ENCODE measurements at places on chromosomes 6 and 20.

DNA sequence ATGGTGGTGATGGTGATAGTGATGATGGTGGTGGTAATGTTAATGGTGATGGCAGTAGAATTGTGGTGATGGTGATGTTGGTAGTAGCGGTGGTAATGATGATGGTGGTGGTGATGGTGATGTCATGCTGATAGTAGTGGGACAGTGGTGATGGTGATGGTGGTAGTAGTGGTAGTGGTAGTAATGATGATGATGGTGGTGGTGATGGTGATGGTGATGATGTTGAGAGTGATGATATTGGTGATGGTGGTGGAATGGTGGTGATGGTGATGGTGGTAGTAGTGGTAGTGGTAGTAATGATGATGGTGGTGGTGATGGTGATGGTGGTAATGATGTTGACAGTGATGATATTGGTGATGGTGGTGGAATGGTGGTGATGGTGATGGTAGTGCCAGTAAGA is 128.8 kb downstream of the LPA start:
- DNase-seq: no peak

DNA sequence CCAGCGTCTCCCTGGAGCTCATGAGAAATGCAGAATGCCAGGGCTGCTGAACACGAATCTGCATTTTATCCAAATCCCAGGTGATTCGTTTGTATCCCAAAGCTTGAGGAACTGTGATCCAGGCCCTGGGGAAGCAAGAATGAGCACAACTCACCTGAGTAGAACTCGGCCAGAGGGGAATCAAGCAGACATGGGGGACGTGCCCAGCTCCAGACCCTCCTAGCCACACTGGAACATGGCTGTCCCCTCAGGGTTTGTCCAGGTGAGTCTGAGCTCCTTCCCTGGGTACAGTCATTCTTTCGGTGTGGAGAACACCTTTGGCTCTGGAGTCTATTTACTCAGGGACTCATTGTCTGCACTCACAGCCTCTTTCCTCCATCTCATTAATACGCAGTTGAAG is 13.3 kb downstream of the NKX2-2 start:
- no peak for DNase-seq

GRCh38 chr6:21536280-21536766 is 57.2 kb upstream of the SOX4 start:
- no peak for DNase-seq

DNA sequence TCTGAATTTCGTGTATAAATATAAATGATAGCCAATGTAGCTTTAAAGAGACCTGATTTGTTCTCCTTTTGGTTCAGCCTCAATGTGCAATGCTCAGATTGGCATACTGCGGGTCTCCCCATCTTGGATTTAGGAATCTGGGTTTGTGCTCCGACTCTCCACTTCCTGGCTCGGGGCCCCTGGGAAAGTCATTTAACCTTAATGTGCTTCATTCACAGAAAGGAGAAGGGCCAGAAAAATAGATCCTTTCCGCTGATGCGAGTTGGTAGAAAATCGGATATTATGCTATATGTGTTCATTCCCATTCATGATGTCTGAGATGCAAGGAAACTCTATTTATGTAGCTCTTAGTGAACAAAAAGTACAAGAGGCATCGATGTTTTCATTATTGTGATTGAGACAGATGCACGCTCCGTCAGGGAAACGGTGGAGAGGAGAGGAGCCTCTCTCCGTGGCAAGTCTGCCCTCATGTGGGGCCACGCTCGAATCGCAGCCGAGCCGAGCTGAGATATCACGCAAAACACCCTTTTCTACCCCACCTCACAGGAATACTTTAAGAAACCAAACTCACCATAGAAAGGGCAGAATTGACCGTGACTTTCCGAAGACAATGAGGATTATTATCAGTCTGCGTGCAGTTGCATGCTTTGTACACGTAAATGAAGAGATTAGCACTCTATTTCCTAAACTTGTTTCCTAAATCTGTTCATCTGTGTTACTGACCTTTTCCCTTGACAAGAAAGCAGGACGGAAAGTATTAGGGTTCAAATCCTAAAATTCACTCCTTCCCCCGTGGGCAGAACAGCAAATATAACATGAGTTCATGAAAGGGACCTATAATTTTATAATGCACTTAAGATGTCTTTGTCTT is 136.6 kb downstream of the COL9A1 start:
- DNase-seq: no peak

GRCh38 chr6:16223362-16223761 is 15.0 kb upstream of the GMPR start:
- DNase-seq: no peak

DNA sequence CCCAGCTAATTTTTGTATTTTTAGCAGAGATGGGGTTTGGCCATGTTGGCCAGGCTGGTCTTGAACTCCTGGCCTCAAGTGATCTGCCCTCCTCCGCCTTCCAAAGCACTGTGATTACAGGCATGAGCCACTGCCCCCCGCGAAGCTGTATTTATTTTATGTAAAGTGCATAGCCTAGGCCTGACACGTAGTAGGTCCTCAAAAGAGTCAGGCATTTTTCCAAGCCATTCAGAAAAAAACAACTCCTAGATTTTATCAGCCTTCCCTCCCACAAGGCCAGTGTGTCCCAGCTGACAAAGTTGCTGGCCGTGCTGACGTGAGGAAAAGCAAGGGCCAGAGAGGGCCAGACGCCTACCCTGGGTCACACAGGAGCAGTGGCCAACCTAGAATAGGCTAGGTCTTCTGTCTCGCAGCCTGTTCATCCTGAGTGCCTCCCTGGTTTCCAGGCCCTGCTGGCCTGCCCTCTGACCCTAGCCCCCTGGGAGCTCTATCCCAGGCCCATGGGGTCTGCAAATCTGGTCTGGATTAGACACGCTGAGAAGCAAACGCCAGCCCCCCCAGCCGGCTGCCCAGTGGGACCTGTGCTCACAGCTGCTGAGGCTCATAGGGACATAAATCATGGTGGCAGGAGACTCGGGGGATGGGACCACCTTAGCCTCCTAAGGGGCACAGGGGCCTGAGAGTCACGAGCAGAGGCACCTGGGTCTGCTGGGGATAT is 11.8 kb downstream of the TCF15 start:
- DNase-seq: no peak

DNA sequence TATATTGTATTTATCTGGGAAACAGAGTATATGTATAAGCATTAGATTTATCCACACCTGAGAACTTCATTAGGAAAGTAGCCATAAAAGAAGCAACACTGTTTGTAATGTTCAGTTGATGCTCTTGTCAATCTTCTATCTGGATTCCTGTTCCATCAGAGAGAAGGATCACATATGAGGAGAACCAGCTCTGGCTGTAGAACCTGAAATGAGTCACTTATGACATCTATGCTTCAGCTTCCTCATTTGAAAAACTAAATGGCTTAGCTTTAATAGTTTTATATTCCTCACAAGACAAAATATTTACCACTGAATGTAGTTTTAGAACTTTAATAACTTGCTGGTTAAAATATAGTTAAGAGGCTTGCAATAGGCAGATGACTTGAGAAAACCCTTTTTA is 144.7 kb downstream of the TASP1 start:
- DNase-seq: peak; percentile 46

DNA sequence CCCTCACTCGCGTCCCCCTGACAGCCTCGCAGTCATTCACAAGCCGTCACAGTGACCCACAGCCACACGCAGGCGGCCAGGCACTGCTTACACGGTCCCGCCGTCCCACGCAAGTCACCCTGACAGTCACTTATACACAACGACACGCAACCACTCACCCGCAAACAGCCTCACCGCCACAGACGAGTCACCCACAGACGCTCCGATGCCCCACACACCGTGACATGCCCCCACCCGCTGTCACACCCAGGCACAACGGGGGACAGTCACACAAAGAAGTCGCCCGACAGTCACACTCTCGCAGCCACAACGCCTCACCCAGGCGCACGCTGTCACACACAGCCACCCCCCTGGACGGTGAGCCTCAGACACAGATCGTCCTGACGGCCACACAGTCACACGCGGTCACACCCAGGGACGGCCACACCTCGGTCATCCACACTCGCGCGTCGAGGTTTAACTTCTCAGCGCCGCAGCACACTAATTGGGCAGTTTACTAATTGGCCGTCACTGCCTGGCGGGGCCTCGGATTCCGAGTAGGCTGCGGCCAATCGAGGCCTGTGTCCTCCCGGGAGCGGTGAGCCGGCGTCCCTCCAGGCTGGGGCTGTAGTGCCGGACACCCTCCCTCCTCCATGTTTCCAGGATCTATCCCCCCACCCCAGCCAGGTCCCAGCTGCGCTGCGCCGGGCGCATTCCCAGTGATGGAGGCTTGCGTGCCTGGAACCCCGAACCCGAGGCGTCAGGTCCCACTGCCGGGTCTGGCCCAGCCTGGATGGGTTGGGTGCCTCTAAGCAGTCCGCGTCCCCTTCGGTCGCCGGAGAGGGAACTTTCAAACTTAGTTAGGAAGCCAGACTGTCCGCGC is 790 bp downstream of the TOX2 start:
- DNase-seq: peak; percentile 7

DNA sequence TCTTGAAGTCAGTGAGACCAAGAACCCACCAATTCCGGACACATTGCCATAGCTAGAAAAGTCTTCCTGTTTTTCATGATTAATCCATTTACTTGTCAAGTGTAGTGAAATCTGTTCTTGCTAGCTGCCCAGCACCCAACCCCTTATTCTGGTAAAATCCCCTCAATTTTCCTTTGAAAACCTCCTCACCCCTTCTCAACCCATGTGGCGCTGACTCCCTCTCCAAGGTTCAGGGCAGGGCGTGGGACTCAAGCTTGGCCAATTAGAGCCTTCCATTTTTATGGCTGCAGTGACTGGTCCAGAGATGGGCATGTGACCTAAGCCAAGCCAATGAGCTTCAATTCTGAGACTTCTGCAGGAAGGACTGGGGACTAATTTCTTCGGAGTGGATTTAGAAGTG is 9.8 kb upstream of the ZBP1 start:
- peak; percentile 34 for DNase-seq

DNA sequence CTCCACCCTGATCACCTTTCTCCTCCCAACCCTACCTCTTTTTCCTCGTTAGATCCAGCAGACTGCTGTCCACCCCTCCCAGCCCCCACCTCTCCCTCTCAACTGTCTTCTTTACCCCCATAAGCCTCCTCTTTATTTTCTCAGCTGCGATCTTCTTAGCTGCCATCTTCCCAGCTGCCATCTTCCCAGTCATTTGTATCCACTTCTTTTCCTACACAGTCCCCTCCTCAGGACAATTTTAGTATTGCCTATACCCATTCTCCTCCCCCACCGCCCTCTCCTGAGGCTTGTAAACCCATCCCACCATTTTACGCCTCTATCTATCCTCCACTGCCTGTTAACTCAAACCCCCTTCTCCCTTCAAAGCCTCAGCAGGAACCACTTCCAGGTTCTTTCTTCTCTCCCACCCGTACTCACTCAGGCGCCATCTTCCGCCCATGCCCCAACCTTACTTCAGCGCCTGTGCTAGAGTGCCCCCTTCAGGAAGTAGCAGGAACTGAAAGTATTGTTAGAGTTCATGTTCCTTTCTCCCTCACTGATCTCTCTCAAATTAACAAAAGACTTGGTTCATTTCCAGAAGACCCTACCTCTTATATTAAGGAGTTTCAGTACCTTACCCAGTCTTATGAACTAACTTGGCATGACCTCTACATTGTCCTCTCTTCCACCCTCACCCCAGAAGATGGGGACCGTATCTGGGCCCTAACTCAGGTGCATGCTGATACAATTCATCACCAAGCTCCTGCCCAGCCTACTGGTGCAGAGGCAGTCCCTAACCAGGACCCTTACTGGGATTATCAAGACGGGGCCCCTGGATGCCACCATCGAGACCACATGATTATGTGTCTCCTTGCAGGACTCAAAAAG is 236.0 kb downstream of the ADGRG6 start:
- no peak for DNase-seq

DNA sequence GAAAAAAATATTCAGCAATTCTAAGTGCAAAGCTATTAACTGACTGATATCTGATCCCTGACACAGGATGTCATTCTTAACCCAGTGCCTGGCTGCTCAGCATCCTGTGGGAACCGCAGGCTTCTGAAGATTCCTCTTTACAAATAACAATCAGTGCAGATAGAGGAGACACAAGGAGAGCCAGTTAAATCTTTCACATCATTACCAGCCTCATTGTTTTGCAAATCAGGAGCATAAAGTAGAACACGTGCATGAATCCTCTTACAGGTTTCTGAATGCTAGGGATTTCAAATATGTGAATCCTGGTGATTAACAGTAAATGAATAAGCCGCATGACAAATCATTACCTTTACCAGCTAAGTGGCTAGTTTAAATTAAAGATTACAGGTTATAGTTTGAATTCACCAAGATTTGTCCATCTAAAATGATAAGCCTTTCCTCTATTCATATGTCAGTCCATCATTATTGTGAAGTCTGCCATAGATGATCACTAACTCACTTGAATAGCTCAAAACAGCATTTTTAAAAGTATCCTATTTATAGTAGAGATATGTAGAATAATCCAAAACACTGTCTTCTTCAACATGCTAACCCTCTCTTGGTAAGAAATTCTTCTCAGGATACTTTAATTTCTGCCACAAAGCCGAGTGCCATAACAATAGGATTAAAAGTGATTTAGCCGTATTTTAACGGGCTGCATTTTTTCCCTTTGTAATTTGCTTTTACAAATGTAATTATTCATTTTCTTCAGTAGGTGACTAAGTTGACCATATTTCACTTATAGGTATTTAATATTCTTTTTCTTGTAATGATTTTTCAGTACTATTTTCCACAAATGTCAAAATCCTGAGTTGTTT is 367.3 kb upstream of the EPHA7 start:
- DNase-seq: no peak

DNA sequence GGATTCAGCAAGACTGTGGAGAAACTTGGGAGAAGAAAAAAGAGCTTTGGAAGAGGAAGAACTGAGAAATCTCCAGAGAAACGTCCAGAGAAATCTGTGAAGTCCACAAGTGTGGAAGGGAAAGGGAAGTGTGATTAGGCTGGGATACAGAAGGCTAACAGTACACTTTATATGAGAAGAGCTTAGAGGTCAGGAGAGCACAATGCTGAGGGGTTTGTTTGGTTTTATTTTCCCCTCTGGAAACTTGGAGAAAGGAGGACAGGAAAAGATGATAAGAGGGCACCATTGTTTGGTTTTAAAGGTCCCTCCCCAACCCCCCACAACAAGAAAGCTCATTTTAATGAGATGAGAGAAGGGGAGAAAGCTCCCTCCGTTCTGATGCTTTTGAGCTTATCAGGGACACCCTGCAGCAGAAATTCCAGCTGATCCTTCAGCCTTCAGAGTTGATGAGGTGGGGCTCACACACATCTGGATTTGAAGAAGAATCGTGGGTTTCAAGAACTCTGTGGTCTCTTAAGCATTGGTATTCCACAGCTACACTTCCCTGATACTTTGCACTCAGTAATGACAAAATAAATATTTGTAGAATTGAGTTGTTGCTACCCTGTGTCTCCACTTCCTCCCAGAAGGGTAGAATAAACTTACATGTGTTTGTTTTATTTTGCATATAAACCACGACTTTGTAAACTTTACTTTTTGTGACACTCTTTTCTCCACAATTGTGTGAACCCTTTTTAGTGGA is 1.9 kb downstream of the NT5E start:
- no peak for DNase-seq

- no peak for DNase-seq
These were observed 32.1 kb upstream of the RAB23 start for GRCh38 chr6:57254055-57254717.

DNA sequence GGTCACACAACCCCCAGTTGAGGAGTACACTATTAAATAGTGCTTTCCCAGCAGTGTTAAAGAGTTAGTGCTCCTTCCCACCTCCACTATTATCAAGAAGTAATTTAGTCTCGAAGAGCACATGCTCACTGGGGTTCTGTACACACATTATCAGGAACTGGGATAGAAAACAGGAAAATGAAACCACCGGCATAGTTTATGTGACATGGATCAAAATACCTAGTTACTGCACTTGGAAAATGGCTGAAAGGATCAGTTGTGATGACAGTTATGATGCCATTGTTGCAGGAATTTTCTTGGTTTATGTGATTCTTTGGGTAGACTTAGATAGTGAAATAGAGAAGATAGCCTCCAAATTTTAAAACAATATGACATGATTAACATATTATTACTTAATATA is 152.9 kb downstream of the AKAP7 start:
- peak; percentile 3 for DNase-seq
